ENCODE measurements at places on chromosomes 12 and 14.

- DNase-seq = no peak
Observed at GRCh38 chr14:56120091-56120691, 2.0 kb downstream of the PELI2 start.

DNA sequence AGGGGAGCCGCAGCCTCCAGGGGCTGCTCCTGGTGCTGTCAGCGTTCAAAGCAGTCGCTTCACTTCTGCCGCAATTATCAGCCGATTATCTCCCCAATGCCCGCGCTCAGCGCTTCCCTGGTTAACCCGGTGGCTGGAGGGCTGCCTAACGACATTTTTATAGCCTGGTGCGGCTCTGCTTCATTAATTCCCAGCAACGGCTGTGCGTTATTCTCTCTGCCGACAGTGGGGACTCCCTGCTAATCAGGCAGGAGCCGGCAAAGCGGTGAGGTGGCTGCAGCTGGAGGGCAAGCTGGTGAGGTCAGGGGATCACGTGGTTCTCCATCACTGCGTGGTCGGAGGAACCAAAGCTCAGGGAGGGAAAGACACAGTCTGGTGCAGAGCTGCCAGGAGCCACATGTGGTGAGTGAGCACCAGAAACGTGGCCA lies 62.9 kb downstream of the GLRX5 start:
- DNase-seq = no peak

- no peak for DNase-seq
Observed at GRCh38 chr12:97309921-97310320, 152.7 kb upstream of the RMST start.

DNA sequence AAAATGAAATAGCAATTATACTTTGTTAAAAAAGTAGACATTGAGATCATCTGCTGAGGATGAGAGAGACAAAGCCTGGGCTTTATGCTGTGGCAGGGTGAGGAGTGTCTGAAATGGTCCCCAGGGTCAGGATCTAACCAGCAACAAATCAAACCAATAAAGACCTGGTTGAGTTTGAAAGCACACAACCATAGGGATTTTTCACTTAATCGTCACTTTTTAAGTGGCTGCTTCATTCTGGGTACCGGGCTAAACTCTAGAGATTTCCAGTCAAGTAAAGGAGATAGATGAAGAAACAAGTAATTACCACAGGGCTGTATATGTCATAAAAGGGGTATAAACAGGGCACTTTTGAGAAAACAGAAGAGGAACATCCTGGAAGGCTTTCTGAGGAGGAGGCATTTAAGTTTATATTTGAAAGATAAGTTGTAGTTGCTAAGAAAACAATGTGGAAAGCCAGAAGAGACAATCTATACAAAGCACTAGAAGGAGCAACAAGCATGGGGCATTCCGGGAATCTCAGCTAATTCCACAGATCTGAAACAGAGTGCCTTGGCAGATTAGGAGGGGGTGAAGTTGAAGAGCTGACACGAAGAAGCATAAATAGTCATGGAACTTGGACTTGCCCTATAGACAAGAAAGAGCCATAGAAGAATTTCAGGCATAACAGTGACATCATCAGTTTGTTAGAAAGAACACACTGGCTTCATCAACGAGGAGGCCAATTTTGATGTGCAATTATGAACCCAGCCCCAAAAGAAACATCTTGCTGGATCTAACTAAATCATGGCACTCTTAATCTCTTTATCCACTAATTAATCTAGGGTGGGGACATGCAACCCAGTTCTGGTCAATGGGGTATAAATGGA lies 46.9 kb upstream of the FRS2 start:
- DNase-seq = no peak

DNA sequence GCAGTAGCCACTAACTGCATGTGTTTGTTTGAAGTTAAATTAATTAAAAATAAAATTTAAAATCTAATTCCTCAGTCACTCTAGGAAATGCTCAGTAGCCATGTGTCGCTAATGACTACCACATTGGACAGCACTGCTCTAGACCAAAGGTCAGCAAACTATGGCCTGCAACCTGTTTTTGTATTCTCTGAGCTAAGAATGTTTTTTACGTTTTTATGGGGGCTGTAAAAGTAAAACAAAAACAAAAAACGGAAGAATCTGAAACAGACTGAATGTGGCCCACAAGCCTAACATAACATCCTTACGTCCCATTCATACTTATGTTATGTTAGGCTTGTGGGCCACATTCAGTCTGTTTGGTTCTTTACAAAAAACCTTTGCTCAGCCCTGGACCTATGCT lies 57.8 kb downstream of the LIN52 start:
- no peak for DNase-seq

DNA sequence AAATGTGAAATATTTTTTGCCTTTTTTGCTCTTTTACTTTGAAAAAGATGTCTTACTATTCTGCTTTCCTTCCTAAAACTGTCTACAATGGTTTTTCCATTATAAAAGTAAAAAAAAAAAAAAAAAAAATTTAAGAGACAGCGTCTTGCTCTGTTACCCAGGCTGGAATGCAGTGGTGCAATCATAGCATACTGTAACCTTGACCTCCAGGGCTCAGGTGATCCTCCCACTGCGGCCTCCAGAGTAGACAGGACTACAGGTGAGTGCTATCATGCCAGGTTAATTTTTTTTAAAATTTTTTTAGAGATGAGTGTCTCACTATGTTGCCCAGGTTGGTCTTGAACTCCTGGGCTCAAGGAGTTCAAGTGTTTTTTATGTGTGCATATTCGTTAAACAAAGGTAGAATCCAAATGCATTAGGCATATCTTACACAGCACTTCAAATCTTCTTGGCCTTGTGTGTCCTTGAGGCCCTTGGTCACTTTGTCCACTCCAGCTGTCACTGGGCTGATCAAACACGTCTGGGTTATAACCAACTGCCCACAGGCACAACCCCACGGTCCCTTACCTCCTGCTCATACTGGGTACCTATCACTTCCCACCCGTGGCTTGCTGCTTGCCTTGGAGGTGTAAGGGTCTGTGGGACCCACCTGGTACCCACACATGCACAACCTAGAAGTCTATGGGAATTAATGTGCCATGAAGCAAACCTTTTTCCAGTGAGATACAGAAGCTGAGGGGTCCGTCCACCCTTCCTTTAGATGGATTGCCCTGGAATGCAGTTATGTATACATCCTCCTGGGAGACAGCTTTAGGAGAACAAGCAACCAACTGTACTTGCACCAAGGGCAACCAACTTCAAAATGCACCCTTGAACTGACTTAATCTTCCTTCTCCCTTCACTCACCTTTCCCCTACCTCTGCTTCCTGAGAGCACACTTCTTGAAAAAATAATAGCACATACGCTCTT lies 12.8 kb downstream of the RAD52 start:
- DNase-seq = no peak

DNA sequence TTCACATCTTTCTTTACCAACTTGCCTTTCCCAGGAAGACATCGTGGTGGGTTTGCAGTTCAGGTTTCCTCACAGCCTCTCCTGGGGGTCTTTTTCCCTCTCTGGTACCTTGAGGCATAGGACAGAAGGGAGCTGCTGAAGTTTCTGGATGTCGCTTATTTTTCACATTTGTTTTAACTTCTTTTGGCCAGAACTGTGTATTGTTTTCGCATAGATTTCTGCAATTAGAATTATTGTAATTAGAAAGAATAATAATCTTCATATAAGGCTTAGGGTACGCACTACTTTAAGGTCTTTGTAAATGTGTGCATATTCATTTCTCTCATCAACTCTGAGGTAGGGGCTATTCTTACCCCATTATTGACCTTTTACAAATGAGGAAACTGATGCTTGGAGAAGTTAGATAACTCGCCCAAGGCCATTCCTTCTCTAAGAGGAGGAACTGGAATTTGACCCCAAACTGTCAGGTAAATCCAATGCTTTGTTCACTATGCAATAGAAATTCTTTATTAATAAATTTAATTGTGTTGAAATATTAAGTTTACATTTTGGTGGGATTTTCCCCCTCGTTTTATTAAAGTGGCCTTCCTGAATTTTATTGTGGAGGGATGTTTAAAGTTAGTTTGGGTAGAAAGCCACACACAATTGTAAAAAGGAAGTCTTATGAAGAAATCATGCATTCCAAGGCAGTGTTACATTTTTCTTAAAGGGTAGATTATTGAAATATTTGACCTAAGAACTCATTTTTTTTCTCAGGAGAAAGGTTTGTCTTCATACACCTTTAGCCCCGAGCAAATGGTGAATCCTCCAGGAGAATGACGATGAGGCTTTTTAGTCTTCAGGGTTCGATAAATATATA lies 12.1 kb upstream of the SLC38A2 start:
- DNase-seq = no peak

GRCh38 chr14:104298458-104298857 lies 160.1 kb downstream of the KIF26A start:
- DNase-seq = no peak

DNA sequence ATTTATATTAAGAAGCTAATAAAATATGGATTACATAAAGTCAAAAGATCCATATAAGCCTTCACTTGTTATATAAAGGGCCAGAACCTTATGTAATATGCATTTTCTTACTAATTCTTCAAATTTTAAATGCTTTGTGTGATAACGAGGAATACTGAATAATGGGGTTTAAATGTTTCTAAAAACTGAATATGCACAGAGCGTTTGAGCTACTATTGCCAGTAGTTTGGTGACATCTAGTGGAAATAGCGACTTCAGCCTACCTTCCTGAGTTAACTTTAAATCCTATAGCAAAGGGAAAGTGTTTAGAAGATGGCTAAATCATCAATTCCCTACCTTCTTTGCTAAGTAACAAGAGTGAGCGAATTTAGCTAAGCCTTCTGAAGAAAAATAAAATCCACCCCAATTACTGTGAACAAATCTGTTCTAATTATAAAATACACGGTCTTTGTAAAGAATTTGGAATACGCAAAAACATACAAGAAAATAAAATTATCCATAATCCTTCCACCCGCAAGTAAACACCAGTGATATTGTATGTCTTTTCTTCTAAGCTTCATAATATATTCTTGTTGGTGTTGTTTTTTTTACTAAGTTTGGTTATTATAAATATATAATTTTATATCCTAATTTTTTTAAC lies 115.5 kb upstream of the G2E3 start:
- no peak for DNase-seq

DNA sequence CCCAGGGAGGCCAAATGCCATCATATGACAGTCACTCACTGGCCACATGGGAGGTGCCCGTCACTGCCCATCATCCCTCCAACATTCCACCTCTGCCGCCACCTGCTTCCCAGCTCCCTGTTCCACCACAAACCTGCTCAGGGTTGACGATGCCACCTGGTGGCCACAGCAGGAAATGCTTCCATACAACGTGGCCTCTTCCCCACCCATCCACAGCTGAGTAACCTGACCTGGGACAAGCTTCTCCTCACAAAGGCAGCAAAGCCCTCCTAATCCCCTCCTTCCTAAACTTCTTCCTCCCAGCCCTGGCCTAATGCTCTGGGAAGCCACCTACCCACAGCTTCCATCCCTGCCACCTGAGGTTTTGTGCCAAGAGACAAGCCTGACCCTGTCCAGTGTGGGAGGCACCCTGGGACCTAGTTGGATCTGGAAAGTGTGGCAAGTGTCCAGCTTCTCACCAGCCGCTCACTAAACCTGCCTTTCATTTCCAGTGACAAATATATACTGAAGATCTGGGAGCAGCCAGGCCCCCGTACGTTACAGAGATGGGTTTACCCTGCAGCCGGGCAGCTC lies 4.3 kb downstream of the DEGS2 start:
- no peak for DNase-seq

DNA sequence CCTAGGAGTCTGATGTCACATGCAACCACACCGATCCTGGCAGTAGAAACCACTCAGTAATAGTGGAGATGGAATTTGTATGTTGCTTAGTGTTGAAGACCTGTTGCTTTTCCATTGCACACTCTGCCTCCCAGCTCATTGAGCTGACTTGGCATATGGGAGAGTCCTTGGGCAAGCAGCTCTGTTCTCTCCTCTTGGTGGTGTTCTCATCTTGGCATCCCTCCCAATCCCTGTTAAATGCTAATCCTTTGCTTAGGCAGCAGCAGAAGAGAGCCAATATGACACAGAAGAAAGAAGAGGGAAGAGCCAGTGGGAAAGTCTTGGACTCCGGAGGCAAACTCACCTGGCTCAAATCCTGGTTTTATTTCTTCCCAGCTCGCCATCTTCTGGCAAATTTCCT lies 178.0 kb upstream of the CAND1 start:
- DNase-seq = no peak

DNA sequence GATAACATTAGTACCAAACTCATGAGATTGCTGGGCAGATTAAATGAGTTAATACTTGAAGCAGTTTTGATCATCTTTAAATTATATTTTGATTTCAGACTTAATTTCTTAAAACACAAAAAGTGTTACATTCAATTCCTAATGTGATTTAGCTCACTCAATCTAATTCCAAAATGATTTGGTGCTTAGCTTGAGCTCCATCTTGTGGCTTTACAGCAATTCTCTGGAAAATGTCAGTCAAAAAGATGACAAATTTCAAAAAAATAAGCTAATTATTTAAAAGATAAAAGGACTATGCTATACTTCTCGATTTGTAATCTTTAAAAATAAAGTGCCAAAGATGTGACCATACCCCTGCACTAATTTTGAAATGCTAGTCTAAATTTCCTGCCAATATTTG lies 10.1 kb downstream of the LLPH start:
- DNase-seq = no peak

DNA sequence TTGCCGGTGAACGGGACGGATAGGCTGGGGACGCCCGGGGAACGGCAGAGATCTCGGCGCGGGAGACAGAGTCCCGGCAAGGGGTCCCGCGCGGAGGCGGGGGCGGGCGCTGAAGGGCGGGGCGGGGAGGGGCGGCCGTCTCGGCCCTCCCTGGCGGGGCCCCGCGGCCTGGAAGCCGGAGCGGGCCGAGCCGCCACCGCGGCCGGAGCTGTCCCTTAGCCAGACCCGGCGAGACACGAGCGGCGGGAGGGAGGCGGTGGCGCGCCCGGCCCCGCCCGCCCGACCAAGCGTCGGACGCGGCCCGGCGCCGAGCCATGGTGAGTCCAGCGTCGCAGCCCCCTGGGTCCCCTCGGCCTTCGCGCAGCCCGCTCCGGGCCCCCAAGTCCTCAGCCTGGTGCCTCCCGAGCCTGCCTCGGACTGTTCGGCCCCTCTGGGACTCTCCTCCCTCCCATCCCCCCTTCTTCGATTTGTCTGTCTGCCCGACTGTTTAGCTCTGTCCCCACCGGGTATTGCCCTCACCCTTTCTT lies at the start of gene ARHGEF40:
Gene ARHGEF40 (plus strand): TSS at position 222 of the 527 bp plus-strand sequence. CDS start 93 bp downstream, at position 315.
- DNase-seq = no peak

DNA sequence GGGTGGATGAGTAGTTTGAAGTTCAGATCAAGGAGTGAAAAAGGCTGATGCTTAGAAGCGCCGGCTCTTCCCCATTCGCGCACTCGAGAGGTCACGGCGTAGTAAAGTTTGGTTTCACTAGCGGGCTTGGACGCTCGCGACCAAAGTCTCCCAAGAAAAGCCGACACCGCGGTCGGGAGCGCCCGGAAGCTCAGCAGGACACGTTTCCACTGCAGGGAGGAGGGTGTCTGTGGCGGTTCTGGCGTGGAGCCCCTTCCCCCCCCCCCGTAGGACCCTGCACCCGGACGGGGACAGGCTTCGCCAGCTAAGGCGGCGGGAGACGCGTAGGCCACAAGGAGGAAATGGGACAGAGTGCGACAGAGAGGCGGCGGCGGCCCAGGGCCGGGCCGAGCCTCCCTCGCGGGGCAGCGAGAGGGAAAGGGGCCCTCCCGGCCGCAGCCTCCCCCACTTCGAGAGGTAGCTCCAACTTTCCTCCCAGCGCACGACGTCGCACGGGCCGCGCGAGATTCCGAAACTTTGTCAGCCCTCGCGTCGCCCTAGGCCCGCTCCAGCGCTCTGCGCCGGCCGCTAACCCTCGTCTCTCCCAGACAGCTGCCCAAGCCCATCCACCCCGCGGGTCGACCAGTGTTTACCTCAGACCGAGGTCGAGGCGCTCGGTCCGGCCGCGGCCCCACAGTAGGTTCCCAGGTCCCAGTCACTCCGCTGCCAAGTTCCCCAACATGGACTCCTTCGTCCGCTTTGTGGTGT lies 480 bp downstream of the SCAF11 start:
- DNase-seq = peak; percentile 15

All from activated T-helper 1 cell treated with anti-CD3 and anti-CD28 coated beads, Interleukin-2, amount 50 U/mL, for 16 hours (primary cell).